Small intestine (tissue), 16 donors: ENCODE measurements at places on chromosomes 12 and 14. TPM values are rescaled to one million over a fixed set of nuclear protein-coding genes. Genes with fewer than 3 reads are reported as not detected.

The ALX1 gene
- polyA plus RNA-seq = not detected

The SAMD15 gene
- not detected for polyA plus RNA-seq

The PPP1R1A gene
- polyA plus RNA-seq = 3.0 TPM

The FGF6 gene
- polyA plus RNA-seq = not detected

- DNase-seq = peak; percentile 30
These were observed 2.2 kb upstream of the LRRC23 start for GRCh38 chr12:6902448-6902847.

DNA sequence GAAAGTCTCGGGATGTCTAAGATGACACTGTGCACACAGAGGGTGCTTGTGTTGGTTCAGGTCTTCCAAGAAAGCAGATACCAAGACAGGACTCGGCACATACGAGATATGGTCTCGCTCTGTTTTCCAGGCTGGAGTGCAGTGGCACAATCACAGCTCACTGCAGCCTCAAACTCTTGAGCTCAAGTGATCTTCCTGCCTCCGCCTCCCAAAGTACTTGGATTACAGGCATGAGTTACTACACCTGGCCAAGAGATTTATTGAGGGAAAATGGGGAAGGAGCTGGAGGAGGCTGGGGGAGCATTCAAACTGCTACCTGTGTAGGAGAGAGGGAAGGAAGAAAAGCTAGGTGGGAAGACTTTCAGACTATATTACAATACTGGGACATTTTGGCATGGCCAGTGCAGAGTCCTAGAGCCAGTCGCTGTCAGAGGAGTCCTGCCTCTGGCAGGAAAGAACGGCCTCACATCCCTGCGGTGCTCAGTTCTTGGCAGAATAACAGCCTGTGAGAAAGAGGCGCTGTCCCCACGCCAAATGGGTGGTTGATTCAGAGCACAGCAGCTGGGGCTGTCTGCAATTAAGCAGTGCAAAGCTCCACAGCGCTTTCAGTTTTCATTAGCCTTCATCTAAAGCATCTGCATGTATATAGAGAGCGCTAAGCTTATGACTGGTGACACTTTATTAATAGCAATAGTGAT lies 18.3 kb downstream of the SLC17A8 start:
- peak; percentile 63 for DNase-seq

- DNase-seq = peak; percentile 41
These were observed 324.6 kb downstream of the RAD51B start for GRCh38 chr14:68144051-68144681.
